GM23338 (cell line): ENCODE measurements at places on chromosomes 1 and 21.

DNA sequence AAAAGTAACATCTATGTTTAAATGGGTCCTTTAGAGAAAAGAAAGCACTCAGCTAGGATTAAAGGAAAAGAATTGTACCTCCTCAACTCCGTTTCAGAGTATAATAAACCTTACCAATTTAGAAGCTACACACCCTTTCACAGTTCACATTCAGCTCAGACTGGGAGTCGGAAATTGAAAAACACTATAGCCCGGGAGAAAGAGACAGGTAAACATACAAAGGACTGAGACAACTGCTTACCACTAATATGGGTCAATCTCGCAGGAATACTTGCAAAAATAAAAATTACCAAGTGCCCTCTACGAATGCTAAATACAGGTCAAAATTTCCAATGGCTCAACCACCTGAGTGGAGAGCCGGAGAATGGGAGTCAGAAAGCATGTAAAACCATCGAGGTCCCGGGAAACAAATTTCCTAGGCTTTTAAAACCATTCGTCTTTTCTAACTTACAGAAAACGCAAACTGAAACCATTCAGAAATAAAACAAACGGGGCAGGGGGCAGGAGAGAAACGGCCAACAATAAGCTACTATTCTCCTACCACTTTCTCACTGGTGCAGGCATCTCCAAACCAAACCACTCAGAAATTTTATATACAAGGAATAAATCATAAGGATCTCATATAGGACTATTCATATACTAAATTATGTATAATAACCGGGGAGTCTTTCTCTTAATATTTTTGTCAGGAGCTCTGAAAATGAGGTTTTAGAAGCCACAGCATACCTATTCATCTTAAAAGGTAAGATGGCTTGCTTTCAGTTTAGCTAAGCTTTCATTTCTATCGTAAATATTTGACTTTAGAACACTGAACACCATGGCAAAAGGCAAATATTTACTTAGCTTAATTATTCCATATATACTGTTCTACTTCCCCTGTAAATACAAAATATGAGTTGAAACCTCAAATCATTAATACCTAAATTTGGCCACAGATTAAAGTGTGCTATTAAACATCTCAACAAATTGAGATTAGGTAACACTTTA lies 136.5 kb downstream of the RERE start:
- no peak for DNase-seq

- DNase-seq: no peak
These were observed 238.5 kb downstream of the LTN1 start for GRCh38 chr21:28754127-28754611.

- DNase-seq: peak; percentile 67
These were observed 17.5 kb upstream of the ECE1 start for GRCh38 chr1:21307663-21308305.

GRCh38 chr1:25675729-25676476 lies 59.3 kb downstream of the MAN1C1 start:
- no peak for DNase-seq

DNA sequence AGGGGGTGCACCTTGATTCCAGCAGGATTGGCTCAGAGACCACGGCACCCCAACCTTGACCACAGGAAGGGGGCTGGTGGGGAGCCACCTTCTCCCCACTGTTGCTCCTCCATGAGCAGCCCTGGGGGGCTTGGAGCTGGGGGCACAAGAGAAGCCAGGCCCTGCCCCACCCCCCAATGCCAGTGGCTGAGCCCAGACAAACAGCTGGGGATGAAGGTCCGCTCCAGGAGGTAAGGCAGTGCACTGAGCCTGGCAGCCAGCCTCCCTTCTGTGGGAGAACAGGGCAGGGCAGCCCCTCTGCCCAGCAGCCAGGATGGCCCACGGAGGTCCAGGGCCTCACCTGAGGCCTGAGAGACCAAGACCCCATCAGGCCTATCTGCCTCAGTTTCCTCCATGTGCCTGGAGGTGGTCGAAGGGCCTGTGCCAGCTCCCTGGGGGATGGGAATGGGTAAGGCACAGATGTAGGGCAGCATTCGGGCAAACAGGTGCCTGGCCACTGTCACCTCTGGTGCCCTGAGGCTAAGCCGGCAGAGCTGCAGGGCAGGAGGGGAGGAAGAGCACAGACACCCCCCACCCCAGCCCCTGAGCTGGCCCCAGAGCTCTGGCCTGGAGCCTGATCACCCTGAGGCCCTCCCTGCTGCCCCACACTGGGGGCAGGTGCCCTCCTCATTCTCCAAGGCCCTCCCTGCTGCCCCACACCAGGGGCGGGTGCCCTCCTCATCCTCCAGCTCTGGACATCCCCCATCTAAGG lies 7.1 kb downstream of the ITGB2 start:
- DNase-seq: no peak

GRCh38 chr1:118791094-118791691 lies 196.9 kb downstream of the TBX15 start:
- no peak for DNase-seq

- DNase-seq: no peak
These were observed 498.9 kb downstream of the ADGRL2 start for GRCh38 chr1:82299656-82300055.

DNA sequence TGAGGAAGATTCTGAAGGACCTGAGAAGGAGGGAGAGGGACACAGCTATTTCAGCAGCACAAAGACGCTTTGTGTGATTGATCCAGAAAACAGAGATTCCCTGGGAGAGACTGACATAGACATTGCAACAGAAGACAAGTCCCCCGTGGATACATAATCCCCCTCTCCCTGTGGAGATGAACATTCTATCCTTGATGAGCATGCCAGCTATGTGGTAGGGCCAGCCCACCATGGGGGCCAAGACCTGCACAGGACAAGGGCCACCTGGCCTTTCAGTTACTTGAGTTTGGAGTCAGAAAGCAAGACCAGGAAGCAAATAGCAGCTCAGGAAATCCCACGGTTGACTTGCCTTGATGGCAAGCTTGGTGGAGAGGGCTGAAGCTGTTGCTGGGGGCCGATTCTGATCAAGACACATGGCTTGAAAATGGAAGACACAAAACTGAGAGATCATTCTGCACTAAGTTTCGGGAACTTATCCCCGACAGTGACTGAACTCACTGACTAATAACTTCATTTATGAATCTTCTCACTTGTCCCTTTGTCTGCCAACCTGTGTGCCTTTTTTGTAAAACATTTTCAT lies 161.3 kb upstream of the SGIP1 start:
- DNase-seq: no peak

- DNase-seq: no peak
These were observed 18.0 kb downstream of the CSF1 start for GRCh38 chr1:109928591-109929111.

GRCh38 chr1:203343956-203344754 lies 6.8 kb downstream of the FMOD start:
- no peak for DNase-seq

- no peak for DNase-seq
These were observed 7.0 kb downstream of the LELP1 start for GRCh38 chr1:153210206-153210605.

DNA sequence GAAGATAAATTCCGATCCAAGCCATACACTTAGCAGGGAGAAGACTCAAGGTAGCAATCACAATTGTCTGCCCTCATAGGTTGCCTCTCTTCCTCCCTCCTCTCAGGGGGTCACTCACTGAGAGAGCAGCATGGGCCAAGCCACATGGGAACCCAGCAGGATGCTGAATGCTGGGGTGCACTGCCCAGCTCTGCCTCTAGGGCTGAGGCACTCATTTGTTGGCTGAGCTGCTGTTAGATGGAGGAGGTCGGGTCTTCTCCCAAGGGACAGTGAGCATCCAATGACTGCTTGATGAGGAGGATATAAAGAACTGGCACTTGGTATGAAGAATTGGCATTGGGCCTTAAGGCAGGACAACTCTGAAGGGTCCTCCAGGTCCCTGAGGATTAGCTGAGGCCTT lies 418.8 kb downstream of the SIPA1L2 start:
- DNase-seq: peak; percentile 78

DNA sequence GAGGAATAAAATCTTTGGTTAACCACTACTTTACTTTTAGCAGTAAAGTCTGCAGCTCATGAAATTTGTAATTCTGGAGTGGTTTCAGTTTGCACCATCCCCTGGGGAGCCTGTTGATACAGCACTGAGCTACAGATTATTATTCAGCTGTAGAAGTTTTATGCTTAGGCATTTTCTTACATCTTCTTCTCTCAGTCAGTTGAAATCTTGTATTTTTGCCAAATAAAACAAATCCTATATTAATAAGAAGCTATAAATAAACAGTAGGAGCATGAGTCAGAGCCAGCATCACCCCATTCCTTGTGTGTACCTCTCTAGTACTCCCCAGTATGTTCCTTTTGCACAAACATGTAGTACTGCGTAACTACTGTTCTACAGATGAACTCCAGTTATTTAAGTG lies 118.9 kb downstream of the ATF6 start:
- no peak for DNase-seq

GRCh38 chr1:12472798-12473551 lies 145.0 kb downstream of the DHRS3 start:
- DNase-seq: no peak

GRCh38 chr21:40151611-40152010 lies 284.4 kb downstream of the PCP4 start:
- DNase-seq: no peak

- no peak for DNase-seq
These were observed 68.0 kb upstream of the PTCH2 start for GRCh38 chr1:44911026-44911425.

- DNase-seq: no peak
These were observed 55.1 kb downstream of the CD58 start for GRCh38 chr1:116515702-116516101.
